Mucosa of descending colon (tissue), 3 donors: ENCODE measurements at places on chromosomes 12 and 14.

- no peak for DNase-seq
Observed at GRCh38 chr14:69687606-69688298, 76.4 kb downstream of the SUSD6 start.

- no peak for DNase-seq
Observed at GRCh38 chr14:96956464-96957239, 159.5 kb downstream of the VRK1 start.

DNA sequence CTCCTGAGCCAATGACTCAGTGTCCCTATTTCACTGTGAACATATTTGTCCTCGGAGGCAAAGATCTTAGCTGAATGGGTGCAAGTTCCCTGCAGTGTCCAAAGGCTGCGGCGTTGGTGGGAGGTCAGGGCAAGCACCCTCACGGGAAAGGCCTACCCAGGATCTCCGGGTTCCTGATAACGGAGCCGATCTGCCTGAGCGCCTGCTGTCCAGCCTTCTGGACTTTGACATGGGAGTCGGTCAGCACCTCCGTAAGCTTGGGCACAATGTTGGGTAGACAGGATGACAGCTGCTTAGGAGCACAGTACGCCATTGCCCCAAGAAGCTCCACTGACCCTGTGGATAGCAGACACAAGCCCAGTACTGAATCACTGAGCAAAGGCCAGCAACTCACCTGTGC lies 31.5 kb upstream of the RAB35 start:
- DNase-seq, result no peak

GRCh38 chr12:122422730-122423257 lies 325 bp upstream of the CLIP1 start:
- peak; percentile 56 for DNase-seq

GRCh38 chr12:98581101-98581500 lies 12.4 kb upstream of the SLC25A3 start:
- no peak for DNase-seq

DNA sequence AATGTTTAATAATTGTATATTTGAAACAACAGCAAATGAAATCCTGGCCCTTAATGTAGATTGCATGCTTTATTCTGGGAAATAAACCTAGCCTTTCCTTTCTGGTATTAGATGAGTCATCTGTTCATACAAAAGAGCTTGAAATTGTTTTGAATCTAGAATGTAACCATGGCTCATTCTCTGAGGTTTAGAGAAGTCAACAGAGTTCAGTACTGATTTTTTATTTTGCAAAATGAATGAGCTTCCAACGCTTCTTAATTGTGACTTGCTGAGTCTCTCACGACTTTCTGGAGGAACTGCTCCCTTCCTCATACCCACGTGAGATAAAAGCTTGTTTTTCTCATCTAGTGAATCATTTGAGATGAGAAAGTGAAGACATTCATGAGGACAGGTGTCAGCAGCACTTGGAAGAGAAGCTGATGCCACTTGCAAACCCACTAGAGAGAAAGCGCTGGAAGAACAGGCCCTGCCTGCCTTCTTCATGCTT lies 509.6 kb downstream of the VRK1 start:
- no peak for DNase-seq

GRCh38 chr14:84343656-84344055 lies 1186.3 kb upstream of the FLRT2 start:
- no peak for DNase-seq

DNA sequence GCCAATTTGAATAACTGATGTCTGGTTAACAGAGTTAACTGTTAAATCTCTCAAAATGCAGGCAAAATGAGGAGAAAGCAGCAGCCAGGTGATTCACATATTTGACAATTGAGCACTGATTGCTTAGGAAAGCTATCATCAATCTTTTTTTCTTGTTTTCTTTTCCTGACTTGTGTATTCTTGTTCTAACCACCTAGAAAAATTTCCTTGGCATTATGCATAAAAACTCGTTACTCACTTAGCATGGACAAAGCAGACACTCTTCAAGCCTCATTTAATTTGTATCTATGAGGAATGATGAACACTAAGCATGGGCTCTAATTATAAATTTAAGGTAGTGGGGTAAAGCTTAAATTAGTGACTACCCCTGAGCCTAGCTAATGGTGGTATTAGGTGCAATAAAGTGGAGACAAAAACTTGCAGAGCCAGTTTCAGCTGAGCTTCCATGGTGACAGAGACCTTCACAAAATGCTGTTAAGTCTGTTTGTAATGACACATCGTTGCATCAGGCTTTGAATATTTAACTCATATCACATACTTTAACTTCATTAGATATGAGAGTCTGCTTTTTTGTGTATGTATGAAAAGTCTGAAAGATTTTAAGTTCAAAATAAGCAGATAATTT lies 52.0 kb downstream of the RASSF9 start:
- DNase-seq, result no peak

GRCh38 chr12:124566997-124567672 lies at the start of gene NCOR2:
NCOR2 (minus strand) TSS chr12:124567612; CDS start chr12:124495251, 72,361 bp downstream.
- DNase-seq, result no peak

- DNase-seq, result no peak
Observed at GRCh38 chr14:61671082-61671481, 24.2 kb upstream of the HIF1A start.

GRCh38 chr12:19669793-19670192 lies 230.5 kb downstream of the AEBP2 start:
- DNase-seq, result no peak

- no peak for DNase-seq
Observed at GRCh38 chr14:29759521-29760340, 167.9 kb downstream of the PRKD1 start.

DNA sequence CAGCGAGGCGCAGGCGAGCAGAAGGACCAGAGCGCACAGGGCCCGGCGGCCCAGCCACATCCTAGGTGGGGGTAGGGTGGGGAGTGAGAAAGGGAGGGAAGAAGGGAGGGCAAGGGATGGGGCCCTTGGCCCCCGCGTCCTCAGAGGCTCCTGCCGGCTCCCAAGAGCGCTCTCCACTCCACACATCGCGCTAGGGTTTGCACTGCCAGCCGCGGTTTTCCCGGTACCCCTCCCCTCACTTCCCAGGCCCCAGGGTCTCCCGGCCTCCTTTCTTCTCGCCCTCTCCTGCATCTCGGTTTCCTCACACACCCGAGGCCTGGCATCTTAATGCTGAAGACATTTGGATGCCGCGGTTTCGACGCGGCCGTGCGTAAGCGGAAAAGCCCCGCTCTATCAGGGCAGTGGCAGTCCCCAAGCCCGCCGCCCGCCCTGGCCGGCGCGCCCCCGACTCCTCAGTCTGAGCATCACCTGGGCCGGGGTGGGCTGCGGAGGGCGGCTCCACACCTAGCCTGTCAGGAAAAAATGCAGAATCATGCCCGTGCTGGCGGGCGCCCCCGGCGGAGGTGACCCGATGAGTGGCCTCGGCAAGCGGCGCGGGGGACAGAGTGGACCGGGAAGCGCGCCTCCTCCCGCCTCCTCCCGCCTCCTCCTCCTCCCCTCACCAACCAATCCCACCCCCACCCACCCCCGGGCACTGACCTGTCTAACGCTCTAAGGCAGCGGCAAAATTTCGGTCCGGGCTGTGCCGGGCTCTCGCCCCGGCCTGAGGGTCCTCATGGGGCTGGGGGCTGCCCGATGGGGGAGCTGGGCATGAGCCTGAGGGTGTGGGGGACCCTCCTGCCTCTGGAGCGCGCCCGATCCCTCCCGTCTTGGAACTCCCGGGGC lies 686 bp downstream of the B4GALNT1 start:
- DNase-seq, result no peak

DNA sequence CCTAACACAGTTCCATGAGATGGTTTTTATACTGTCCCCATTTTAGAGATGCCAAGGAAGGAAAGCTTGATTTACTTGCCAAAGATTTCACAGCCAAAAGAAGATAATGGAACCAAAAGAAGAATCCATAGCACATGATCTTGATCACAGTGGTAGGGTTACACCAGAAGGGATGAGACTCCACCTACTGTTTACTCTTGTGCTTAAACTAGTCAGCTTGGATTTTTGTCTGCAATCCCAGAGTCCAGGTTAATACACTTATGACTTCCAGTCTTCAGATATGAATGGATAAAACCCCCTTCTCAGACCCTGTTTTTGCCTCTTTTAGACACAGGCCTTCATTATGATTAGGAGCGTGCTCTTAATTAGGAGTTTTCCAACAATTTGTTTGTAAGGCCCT lies 454.2 kb downstream of the AEBP2 start:
- DNase-seq, result no peak

DNA sequence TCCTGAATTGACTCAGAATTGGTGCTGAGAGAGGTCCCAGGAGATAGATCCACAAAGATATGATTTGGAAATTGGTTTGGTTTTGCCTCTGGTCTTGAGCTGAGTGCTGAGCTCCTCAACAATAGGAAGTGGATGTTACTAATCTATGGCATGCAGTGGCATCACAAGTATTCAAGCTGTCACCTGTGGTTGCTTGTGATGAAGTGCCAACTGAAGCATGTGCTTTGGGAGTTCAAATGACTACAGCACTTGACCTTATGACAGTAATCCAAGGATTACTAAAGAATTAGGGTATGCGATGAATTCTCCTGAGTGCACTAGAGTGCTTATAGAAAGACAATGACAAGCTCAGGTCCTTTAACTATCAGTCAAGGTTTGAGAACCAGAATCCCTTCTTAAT lies 406.2 kb downstream of the NOVA1 start:
- no peak for DNase-seq

DNA sequence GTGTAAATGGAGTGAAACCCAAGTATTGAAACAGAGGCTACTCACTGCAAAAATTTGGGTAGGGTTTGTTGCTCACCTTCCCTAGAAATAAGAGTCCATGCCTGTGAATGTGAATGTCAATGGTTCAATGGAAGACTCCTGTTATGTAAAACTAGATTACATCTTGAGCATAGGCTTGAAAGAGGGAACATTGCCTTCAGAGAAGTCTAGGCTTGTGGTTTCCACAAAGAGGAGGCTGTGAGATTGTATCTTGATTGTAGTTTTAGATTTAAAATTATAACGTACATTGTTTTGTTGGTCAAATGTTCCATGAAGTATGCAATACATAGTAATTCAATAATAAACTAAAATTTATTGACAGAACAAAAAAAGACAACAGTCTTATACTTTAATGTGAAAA lies 413.7 kb upstream of the RPL10L start:
- no peak for DNase-seq

GRCh38 chr12:46770501-46771183 lies 55.2 kb downstream of the SLC38A4 start:
- DNase-seq, result peak; percentile 2

DNA sequence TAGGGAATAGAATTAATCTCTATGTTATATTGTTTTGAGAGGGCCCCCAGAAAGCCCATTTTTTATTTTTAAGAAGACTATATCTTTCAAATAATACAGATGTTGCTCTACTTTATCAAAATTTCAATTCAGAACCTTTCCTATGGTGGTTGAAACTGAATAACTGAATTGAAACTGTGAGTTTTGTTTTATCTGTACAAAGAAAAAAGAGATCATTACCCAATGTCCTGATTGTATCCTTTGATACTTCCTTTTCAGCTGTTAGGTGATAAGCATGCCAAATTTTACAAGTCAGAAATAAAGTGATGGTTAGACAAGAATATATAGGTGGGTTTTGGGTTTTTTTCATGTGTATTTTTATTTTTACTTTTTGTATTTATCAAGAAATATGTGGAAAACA lies 1293.1 kb upstream of the USP15 start:
- DNase-seq, result no peak

GRCh38 chr14:68297876-68298468 lies 478.4 kb downstream of the RAD51B start:
- no peak for DNase-seq

- no peak for DNase-seq
Observed at GRCh38 chr12:84408936-84409335, 503.7 kb downstream of the SLC6A15 start.

GRCh38 chr12:11758087-11758486 lies 108.6 kb downstream of the ETV6 start:
- no peak for DNase-seq

DNA sequence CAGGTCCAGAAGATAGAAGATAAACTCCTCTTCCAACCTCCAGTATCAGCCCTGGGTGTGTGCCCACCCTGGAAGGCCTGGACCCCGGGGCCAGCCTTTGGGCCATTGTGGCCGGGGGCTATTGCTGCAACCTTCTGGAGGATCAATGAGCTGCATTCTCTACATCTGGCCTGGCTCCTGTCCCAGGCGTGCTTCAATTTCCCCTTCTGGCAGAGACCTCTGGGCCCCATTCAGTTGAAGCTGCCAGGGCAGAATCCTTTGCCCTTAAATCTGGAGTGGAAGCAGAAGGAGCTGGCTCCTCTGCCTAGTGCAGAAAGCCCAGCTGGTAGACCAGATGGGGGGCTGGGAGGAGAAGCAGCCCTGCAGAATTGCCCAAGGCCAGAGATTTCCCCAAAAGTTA lies 10.0 kb downstream of the NYNRIN start:
- DNase-seq, result no peak

DNA sequence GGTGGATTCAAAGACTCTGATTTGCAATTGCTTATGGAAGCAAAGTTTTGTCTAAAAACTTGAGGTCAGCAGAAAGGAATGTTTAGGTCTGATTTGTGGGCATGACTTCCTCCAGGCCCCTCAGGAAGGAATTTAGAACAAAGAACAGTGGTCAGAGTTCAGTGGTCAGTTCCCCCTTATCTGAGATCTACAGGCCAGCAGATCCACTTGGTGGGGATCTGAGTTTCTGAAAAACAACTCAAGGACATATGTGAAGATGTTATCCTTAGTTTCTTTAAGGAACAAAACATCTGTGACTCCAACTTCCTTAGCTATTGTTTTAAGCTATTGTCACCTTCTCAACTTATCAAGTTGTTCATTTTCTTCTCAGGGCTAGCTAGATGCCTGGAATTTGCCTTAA lies 28.0 kb upstream of the NAA30 start:
- no peak for DNase-seq
